Inflammatory macrophage treated with lipopolysaccharide for 1 hour (primary cell): ENCODE measurements at places on chromosomes 1 and 21.

- no peak for DNase-seq
Observed at GRCh38 chr1:92031281-92032110, 1.7 kb downstream of the EPHX4 start.

DNA sequence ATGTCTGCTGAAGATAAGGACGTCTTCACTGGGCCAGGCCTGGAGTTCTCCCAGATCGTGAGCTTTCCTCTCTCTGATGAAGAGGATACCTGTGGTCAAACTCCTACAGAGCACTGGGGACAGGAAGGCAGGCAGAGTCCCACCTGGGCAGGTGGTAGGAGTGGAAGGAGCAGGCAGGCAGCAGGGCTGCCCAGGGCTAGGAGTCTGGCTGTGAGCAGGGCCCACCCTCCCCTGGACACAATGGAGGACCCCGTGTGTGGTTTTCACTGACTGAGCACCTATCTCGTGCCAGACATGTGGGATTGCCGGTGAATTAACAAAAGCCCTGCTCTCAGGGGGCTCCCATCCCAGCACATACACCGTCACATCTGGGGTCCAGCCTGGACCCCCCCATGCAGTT is 4.9 kb upstream of the SAMD11 start:
- DNase-seq: no peak

GRCh38 chr1:180156201-180156600 is 1.5 kb downstream of the QSOX1 start:
- peak; percentile 79 for DNase-seq

- DNase-seq: no peak
Observed at GRCh38 chr1:165890684-165891083, 63.3 kb downstream of the UCK2 start.

- DNase-seq: no peak
Observed at GRCh38 chr1:109769330-109770078, 5.8 kb upstream of the EPS8L3 start.

GRCh38 chr1:27968692-27969091 is 8.9 kb downstream of the XKR8 start:
- peak; percentile 18 for DNase-seq

- no peak for DNase-seq
Observed at GRCh38 chr21:31546443-31547170, 112.9 kb upstream of the SOD1 start.

DNA sequence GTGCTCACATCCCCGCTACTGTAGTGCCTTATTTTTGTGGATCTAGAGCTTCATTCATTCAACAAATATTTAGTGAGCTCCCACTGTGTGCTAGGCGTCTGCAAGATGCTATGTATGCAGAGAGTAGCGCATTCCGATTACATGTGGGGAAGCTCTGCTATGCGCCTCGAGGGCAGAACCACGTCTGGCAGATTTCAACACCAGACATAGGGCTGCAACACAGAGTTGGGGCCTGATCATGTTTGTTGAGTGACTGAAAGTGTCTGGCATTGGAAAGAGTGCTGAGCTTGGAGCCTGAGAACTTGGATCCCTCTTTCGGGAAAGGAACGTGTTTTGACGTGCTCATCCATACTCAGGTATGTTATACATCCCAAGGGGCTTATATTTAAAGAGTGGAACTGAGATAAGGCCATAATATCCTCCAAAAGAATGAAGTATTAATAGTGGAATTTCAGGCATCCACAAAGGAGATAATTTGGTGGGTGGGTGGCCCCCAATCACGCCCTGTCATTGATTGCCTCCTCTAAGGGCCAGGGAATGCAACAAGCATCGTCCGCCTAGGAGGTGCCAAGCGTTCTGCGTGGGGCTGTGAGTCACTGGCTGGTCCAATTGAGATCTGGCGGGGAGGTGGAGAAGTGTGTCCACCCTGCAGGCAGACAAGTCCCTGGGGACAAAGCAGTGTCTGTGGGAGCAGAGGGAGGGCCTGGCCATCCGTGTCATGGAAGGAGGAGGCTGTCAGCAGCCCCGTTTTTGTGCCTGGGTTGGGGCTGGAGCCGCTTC is 62.8 kb upstream of the ZBTB40 start:
- DNase-seq: no peak

GRCh38 chr1:48777219-48777895 is 666 bp upstream of the BEND5 start:
- no peak for DNase-seq

DNA sequence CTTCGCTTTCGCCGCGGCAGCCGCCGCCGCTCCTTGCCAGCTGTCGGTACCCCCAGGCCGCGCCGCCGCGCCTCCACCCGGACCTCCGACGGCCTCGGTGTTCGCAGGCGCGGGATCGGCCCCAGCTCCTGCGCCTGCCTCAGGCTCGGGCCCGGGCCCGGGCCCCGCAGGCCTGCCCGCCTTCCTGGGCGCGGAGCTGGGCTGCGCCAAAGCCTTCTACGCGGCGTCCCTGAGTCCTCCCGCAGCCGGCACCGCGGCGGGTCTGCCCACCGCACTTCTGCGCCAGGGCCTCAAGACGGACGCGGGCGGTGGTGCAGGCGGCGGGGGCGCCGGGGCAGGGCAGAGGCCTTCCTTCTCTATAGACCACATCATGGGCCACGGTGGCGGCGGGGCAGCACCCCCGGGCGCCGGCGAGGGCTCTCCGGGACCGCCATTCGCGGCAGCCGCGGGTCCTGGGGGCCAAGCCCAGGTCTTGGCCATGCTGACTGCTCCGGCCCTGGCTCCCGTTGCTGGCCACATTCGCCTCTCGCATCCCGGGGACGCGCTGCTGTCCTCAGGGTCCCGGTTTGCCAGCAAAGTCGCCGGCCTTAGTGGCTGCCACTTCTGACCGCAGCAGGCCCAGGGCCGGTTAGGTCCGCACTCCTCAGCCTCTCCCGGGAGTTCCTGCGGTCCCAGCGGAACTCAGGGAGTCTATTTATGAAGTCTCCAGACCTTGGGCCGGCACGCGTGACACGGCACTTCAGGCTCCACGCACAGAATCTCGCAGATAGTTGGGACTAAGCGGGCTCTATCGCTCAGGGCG is 1.4 kb downstream of the FOXD2 start:
- DNase-seq: no peak

GRCh38 chr1:210647406-210648333 is 319.0 kb downstream of the HHAT start:
- DNase-seq: no peak

DNA sequence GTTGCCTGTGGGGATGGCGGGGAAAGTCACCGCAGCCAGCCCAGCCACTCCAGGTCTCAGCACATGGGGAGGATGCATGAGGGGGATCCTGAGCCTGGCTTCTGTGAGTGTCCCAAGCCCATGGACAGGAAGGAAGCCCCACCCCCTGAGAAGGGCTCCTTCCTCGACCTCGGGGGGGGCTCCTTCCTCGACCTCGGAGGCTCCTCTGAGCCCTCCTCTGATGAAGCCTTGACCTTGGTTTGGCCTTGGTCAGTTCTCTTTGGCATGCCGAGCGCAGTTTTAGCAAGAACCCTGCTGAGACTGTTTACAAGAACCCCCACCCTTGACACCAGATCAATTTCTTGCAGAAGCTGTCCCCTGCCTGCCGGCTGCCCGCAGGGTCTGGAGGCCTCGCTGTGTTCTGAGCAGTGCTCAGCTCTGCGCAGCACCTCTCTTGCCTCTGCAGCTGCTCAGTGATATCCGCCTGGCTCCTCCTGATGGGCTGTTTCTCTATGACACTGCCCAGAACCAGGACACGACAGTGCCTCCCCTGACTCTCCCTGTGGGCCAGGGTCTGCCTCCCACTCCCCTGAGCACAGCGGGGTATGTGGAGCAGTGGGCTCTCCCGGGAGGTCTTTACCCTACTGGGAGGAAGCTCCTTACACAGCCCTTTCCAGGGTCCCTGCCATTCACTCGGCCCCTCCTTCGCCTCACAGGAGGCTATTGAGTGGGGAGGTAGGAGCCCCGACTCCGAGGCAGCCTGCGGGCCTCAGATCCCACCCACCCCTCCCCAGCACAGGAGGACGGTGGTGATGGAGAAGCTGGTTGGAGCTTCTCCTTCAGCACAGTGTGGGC is 15.4 kb downstream of the ACTRT2 start:
- no peak for DNase-seq

DNA sequence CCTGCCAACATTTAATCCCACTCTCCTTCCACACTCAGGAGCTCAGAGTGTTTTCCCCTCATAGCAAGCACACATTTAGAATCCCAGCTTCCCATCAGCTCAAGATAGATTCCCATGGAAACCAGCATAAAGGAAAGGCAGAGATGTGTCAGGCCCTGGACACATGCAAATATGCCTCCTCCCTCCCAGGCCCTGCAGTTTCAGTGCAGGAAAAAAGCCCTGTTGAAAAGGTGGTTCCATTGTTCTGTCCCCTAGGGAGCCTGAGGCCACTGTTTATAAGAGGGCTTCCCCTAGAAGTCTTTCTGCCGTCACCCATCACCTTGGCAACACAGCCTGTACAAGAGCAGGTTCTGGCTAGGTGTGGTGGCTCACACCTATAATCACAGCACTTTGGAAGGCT is 3.6 kb downstream of the CACNA1S start:
- no peak for DNase-seq
